ENCODE measurements at places on chromosomes 6 and 20.
A peak's percentile ranks its signal among the peaks of the same experiment; 100 is the strongest.

GRCh38 chr20:760751-761417 is 7.4 kb downstream of the SLC52A3 start:
- no peak for DNase-seq

DNA sequence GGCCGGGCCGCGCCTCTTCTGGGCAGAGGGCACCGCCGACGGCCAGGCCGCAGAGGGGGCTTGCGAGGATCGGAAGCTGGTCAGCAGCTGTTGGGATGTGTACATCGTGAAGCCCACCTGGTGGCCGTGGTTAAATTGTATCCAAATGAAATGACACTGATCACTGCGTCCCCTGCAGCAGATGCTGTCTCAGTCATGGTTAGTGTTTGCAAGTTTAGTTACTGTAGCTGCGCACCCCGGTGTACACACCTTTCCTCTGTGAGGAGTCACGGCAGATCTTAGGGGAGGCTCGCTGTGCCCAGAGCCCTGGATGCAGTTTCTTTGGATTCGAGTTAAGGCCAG is 653 bp downstream of the NAA20 start:
- no peak for DNase-seq

DNA sequence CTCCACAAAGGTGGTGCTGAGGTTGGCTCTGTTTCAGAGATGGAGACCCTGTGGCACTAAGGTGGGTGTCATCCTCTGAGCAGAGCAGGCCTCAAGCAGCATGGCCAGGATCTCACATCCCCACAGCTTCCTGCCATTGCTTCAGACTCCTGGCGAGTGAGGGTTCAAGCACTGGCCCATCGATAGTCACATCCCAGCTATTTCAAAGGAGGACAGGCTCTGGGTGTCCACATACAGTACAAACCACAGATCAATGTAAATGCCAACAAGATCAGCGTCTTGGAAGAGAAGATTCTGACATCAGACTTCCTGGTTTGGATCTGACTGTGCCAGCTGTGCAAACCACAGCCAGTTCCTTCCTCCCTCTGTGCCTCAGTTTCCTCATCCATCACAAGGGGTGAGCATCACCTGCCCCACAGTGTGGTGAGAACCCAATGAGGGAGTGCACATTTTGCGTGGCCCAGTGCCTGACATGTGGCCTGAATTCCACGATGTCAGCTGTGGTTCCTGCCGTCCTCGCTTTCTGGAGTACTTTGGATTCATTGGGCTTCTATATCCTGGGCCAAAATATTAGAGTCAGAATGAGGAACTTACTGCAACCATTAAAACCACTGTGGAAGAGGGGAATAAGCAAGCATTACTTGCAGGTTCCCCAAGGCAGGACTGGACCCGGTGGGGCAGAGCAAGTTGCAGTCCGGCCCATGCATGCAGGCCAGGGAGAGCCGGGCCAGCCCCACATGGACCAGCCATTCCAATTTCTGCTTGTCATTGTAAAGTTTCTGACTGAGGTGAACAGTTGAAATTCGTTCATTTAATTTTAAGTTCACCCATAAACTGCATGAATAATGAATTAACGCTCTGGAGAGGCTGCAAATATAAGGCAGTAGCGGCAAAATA is 236.0 kb downstream of the TTLL2 start:
- DNase-seq = no peak

- DNase-seq = no peak
Observed at GRCh38 chr6:108274546-108274945, 13.7 kb upstream of the SNX3 start.

GRCh38 chr6:46023216-46023915 is 7.7 kb upstream of the CLIC5 start:
- DNase-seq = no peak

DNA sequence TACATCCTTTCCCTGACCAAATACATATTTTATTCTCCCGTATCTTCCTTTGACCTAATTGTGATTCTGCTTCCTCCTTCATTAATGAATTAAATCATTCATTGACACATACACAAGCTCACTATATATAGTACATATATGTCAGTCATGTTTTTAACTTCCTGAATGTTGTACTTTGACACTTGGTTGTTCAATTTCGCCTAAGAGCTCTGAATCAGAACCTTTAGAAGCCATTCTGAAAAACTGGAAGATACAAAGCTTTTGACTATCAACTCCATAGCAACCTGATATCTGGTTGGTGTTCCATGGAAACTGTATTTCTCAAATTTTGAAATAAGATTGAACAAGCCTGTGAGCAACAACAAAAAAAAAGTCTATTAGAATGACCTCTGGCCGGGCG is 27.3 kb upstream of the HFE start:
- no peak for DNase-seq

- DNase-seq = no peak
Observed at GRCh38 chr6:7731294-7731693, 5.4 kb downstream of the BMP6 start.

- DNase-seq = no peak
Observed at GRCh38 chr6:31972709-31973350, 892 bp upstream of the DXO start.

- no peak for DNase-seq
Observed at GRCh38 chr6:137148306-137149034, 25.0 kb downstream of the IL22RA2 start.

GRCh38 chr6:92364948-92365541 is 1054.3 kb downstream of the EPHA7 start:
- no peak for DNase-seq

DNA sequence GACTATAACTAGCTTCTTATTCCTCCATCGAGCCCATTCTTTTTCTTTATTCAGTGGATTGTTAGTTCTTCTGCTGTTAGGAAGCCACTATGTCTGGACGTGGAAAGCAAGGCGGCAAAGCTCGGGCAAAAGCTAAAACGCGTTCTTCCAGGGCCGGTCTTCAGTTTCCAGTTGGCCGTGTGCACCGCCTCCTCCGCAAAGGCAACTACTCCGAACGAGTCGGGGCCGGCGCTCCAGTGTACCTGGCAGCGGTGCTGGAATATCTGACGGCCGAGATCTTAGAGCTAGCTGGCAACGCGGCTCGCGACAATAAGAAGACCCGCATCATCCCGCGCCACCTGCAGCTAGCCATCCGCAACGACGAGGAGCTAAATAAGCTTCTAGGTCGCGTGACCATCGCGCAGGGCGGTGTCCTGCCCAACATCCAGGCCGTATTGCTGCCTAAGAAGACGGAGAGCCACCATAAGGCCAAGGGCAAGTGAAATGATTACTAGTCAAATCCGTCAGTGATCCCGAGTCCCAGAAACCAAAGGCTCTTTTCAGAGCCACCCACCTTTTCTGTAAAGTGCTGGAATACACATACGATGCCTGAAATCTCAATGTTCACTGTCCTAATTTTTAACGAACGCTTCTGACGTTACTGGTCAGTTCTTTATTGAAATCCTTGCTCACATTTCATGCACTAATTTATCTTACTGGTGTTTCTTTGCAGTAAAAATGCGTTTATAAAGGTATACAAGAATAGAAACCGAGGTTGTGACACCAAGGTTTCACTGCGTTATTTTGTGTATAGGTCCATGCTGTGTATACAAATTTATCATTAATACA is 129.9 kb downstream of the HFE start:
- peak; percentile 48 for DNase-seq

- no peak for DNase-seq
Observed at GRCh38 chr6:97870273-97870672, 587.3 kb upstream of the MMS22L start.

DNA sequence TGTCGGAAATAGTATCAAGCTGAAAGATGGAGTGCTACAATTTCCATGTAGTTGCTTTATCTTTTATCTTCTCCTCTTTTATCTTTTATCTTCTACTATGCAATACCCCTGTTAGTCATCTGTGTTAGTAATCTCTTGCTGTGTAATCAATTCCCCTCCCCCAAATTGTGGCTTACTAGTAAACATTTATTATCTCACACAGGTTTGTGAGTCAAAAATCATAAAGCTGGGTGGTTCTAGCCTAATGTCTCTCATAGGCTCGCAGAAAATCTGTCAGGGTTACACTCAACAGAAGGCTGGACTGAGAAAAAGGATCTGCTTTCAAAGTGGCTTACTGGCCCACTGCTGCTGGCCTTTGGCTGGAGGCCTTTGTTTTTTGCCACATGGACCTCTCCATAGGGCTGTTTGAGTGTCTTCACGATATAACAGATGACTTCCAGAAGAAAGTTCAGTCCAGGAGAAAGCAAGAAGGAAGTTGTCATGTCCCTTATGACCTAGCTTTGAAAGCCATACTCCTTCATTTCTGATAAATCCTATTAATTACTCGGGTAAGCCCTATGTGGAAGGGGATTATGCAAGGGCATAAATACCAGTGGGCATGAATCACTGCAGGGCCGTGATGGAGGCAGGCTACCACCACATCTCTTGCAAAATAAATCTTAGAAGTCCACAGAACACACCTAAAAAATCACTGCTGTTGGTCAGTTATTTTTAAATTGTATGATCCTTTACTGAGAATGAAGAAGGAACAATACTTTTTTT is 24.5 kb upstream of the PTCHD4 start:
- DNase-seq = no peak

DNA sequence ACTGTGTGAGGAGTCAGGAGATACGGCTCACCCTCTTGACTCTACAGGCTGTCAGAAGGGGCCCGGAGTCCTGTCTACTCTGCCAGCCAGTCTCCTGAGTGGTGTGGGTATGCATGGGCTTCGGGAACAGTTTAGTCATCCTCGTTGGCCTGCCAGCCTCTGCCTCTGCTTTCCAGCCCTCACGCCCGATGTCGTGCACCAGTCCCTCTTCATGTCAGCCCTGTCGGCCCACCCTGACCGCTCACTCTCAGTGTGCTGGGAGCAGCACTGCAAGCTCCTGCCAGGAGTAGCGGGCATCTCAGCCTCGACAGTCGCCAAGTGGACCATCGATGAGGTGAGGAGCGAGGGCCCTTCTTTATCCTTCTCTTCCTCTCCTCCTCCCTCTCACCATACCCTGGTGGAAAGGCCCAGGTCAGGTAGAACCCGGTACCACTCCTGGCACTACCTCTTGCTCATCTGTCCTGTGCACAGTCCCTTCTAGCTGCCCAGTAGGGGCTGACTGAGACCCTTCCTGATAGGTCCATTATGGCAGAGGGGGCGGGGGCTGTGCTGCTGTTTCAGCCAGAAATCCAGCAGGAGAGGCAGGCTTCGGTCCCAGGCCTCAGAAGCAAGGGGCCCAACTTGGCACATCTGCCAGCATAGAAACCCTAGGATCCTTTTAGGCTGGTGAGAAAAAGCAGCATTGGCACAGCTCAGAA is 18.7 kb upstream of the SGK2 start:
- DNase-seq = no peak

DNA sequence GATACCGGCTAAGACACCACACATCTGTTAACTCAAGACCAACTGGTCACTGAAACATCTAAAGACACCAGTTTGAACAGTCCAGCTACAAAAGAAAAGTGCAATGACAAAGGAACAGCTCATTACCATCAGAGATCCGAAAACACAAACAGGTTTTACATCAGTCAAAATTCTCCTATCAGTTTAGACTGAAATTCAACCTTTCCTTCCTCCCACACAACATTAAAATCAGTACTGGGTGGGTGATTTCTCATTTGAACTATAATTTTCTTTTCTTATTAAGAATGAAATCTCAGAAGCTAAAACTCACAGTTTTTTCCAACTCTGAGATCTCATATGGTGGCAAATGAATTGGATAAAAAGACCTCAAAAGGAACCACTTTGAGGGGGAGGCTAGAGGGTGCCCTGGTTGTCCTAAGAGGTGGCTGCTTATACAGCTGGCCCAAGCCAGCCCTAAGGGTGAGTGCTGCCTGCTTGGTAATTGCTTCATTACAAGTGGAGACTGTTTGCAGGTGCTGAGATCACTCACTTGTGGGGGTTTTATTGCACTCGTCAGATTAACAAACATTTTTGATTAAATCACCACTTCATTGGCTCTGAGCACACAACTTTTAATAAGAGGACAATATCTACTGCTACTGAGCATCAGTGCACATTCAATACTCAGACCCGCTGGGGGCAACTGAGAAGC is 4.3 kb downstream of the CCDC167 start:
- DNase-seq = no peak

GRCh38 chr20:41003143-41003935 is 25.3 kb upstream of the TOP1 start:
- DNase-seq = no peak

DNA sequence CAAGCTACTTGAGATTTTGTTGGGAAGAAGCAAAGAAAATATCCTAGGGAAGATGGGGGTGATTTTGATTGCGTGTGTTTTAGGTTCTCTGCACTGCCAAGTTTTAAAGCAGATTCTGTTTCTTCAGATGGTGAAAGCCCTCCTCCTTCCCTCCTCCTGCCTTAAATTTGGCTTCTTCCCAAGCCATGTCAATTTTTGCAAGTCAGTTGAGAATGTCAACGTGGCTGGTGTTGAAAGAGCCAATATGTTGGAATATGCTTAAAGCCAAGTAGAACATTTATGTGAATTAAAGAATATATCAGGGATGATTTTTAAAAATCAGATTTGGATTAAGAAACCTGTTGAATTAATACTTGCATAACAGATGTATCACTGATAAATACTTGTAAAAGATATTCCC is 270.8 kb downstream of the ARID1B start:
- DNase-seq = no peak

GRCh38 chr6:148855744-148856143 is 108.9 kb downstream of the UST start:
- DNase-seq = no peak

- no peak for DNase-seq
Observed at GRCh38 chr6:41467627-41468404, 78.4 kb upstream of the FOXP4 start.

DNA sequence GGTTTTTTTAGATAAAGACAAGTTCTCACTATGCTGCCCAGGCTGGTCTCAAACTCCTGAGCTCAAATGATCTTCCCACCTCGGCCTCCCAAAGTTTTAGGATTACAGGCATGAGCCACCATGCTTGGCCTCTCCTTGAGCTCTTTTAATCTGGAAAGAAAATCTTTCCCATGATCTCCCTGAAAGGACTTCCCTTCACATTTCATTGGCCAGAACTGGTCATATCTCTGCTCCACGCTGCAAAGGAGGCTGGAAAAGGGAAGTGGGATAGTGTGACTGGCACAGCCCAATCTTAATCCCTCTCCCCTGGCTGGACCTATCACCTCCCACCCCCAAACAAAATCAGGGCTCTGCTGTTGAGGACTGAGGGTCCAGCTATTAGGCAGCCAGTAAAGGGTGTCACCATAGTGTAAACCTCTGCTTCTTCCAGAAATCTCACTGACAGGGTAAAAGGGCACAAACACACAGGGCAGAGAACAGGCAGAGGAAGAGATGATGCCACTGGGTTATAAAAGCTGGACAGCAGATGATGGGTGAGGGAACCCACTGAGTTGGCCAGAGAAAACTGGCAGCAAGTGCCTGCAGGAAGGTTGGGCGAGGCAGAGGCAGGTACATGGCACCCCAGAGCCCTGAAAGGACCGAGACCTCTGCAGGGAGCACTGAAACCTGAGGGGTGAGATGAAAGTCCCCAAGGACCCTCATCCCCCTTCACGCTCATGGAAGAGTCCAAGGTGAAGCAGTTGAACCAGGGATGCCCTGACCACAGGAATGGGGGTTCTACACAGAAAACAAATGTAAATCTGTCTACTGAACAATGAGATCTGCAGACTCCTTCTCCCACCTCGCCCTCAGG is 83.1 kb upstream of the PTPN1 start:
- no peak for DNase-seq

GRCh38 chr6:137352859-137353258 is 133.7 kb upstream of the IFNGR1 start:
- no peak for DNase-seq

Data from activated gamma-delta T cell (primary cell).